Testis (tissue), 5 donors: ENCODE measurements at places on chromosomes 12 and 14. TPM values are rescaled to one million over a fixed set of nuclear protein-coding genes. Genes with fewer than 3 reads are reported as not detected.

GRCh38 chr14:68814539-68815297, 21.9 kb upstream of the ZFP36L1 start:
- DNase-seq, result peak; percentile 54

DNA sequence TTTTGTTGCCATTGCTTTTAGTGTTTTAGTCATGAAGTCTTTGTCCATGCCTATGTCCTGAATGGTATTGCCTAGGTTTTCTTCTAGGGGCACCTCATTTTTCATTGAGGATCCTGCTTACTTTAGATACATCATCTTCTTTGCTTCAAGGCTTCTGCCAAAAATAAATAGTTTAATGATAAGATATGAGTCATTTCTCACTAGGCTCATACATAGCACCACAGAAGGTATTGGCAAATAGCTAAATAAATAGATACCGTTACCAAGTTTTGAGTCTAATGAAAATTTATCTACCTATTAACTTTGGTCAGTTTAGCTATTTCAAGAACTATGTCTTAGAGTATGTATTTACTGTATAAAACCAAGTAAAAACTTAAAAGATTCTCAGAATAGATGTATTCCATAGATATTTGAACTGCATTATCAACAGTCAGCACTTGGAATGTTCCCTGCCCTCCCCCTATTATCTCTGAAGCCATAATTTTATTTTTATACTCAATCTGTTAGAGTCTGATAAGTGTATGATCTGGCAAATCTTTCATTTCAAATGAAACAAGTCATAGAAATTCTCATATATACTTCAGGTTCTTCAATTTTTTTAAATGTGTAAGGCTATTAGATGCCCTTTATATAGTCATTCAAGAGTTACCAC, 310.2 kb downstream of the CCDC91 start:
- no peak for DNase-seq

COX8C gene
- 39.1 TPM for total RNA-seq

SLC6A15 gene
- total RNA-seq, result 1.7 TPM
